ENCODE measurements at places on chromosomes 12 and 14. TPM values are rescaled to one million over a fixed set of nuclear protein-coding genes. Genes with fewer than 3 reads are reported as not detected.

GRCh38 chr14:96497087-96497486, 5.1 kb upstream of the PAPOLA start:
- no peak overlapping the region for H3K4me3 ChIP-seq
- H3K27me3 ChIP-seq: no peaks in the 10 kb centered on the region
- H3K36me3 ChIP-seq: no peaks in the 10 kb centered on the region
- no peak for DNase-seq
- no peaks in the 10 kb centered on the region for H3K4me1 ChIP-seq
- no peak overlapping the region for H3K27ac ChIP-seq

GRCh38 chr12:32139064-32139421, 32.4 kb downstream of the BICD1 start:
- H3K36me3 ChIP-seq: no peaks in the 10 kb centered on the region
- peaks cover 6% of the 10 kb centered on the region for H3K4me1 ChIP-seq
- H3K27ac ChIP-seq: no peak overlapping the region

PGF gene
- 3.3 TPM for total RNA-seq

KLRF1 gene
- total RNA-seq: 0.47 TPM

KRT4 gene
- not detected for total RNA-seq
